ENCODE measurements at places on chromosomes 6 and 20. TPM values are rescaled to one million over a fixed set of nuclear protein-coding genes. Genes with fewer than 3 reads are reported as not detected.

Gene CLVS2
- not detected for total RNA-seq

DNA sequence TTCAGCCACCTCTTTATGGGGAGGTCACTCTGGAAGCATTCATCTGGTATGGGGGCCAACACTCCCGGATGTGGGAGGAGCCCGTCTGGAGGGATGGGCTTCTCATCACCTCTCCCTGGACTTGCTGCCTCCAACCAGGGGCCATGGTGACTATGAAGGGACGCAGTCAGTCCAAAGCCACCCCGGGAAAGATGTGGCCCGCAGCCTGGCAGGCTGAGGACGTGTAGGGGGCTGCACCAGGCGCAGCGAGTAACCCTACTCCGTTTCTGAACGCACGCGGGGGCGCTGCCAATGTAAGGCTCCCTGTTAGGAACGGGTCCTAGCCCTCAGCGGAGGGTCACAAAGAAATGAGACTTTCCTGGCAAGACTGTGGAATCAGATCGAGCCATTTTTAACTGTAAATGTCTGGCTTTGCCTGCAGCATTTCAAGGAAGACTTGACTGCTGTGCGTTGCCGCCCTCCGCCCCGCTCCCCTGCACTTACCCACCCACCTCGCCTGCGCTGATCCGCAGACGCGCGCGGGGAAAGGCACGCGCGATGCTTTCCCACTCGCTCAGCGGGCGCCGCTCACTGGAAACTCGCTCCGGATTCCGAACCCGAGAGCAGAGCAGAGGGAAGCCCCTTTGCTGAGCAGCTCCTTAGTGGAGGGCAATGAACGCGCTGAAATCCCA is 55.1 kb downstream of the IL20RA start:
- no peaks in the 10 kb centered on the region for H3K36me3 ChIP-seq
- H3K27ac ChIP-seq: no peak overlapping the region
- no peak for DNase-seq
- H3K4me3 ChIP-seq: no peak overlapping the region
- no peaks in the 10 kb centered on the region for H3K4me1 ChIP-seq
- H3K27me3 ChIP-seq: peaks cover 66% of the 10 kb centered on the region

DNA sequence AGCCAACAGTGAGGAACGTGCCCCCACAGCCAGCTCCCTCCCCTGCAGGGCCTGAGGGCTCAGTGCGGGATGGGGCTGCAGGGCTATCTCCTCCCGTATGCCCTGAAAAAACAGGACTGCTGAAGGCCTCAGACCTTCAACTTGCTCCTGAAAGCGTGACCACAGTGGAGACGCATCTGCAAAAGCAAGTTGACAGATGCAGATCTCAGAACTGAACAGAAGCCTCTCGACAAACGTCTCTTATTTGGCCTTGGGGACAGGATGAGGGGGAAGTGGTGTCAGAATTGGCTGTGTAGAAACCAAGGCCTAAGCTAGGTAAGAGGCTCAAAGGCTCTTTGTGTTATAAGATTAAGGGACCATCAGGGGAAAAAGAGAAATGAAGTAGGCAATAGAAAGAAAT is 120.7 kb upstream of the SLC22A23 start:
- no peak overlapping the region for H3K27ac ChIP-seq
- H3K27me3 ChIP-seq: peaks cover 5% of the 10 kb centered on the region
- H3K4me1 ChIP-seq: no peaks in the 10 kb centered on the region
- no peak for DNase-seq
- H3K4me3 ChIP-seq: no peak overlapping the region

Gene ZNF311
- total RNA-seq: 0.97 TPM

DNA sequence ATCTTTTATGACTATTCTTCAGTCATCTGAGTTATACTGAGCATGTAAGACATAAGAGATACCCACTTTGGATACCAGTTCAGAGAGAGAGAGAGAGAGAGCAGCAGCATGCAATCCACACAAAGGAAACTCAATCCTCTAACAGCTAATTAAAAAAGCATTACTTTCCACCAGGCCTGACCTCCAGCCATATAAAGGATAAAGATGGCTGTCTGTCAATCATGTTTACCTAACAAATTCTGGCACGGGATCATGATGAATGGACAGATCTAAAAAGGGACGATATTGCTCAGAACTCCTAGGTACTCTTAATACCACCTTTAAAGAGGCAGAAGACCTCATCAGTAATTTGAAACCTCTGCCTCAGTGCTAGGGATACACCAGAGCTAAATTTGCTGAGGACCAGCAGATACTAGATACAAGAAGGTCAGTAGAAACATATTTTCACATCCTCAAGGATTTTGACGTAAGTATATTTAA is 159.2 kb downstream of the RPS12 start:
- H3K36me3 ChIP-seq: no peaks in the 10 kb centered on the region
- H3K4me3 ChIP-seq: no peak overlapping the region
- DNase-seq: no peak

Gene CGAS
- total RNA-seq: 45.0 TPM

GRCh38 chr6:150544793-150545192 is 54.9 kb upstream of the PLEKHG1 start:
- no peak overlapping the region for H3K27ac ChIP-seq
- H3K4me1 ChIP-seq: no peaks in the 10 kb centered on the region
- H3K36me3 ChIP-seq: no peaks in the 10 kb centered on the region
- H3K4me3 ChIP-seq: no peak overlapping the region
- peaks cover 23% of the 10 kb centered on the region for H3K27me3 ChIP-seq

DNA sequence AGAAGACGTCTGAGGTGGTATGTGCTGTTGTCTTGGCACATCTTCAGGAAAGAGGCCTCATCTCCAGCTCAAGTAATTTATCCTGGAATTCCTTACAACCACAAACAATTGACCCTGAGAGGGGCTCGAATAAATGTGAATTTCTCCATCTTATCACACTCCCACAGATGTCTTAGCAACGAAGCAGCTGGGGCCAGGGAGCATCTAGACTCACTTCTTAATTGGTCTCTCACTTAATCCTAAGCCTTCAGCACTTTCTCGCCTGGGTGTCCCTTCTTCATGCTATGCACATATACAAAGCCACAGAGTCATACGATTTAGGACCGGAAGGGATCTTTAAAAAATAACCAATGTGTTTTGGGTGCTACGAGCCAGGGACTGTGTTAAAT is 27.1 kb downstream of the PCK1 start:
- no peak overlapping the region for H3K4me3 ChIP-seq
- no peaks in the 10 kb centered on the region for H3K4me1 ChIP-seq
- no peaks in the 10 kb centered on the region for H3K36me3 ChIP-seq
- H3K27ac ChIP-seq: no peak overlapping the region
- H3K27me3 ChIP-seq: peaks cover 11% of the 10 kb centered on the region

Measured in activated CD4-positive, alpha-beta T cell treated with anti-CD3 and anti-CD28 coated beads, Interleukin-2, amount 10 ng/mL, durations not matched to agents 24 days and 14 days (primary cell).